ENCODE measurements at places on chromosomes 11 and 22. TPM values are rescaled to one million over a fixed set of nuclear protein-coding genes. Genes with fewer than 3 reads are reported as not detected.

LINC01488 gene
- total RNA-seq, result not detected

SLC22A8 gene
- total RNA-seq, result not detected

AHNAK gene
- 136 TPM for total RNA-seq

SCGB1C1 gene
- total RNA-seq, result not detected

OR5D16 gene
- total RNA-seq, result not detected

ZNF214 gene
- total RNA-seq, result 2.4 TPM

C11orf91 gene
- total RNA-seq, result not detected

GRCh38 chr11:67664213-67664585 lies 10.2 kb downstream of the ALDH3B2 start:
- peaks cover 5% of the 10 kb centered on the region for H3K27me3 ChIP-seq
- DNase-seq, result no peak
- H3K36me3 ChIP-seq, result no peaks in the 10 kb centered on the region
- H3K27ac ChIP-seq, result no peak overlapping the region
- H3K4me1 ChIP-seq, result no peaks in the 10 kb centered on the region

GRCh38 chr11:120173807-120174206 lies 35.9 kb upstream of the TRIM29 start:
- no peak overlapping the region for H3K27ac ChIP-seq
- H3K4me1 ChIP-seq, result no peaks in the 10 kb centered on the region
- peaks cover 4% of the 10 kb centered on the region for H3K36me3 ChIP-seq
- DNase-seq, result no peak
- no peak overlapping the region for H3K4me3 ChIP-seq
- peaks cover 19% of the 10 kb centered on the region for H3K27me3 ChIP-seq

DNA sequence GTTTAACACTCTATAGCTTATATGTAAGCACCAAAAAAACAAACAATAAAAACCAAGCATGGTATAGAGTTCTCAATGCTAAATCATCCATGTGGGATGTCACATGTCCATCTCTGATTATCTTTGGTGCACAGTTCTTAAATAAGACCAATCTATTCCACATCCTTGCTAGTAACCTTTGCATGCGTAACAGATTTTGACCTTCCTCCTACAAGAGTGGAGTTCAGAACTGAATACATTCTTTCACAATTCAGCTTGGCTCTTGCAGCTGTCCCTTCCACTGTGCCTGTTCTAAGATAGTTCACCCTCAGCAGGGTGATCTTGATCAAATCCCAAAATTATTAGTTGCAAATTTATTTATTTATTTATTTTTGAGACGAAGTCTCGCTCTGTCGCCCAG lies 21.1 kb downstream of the PRR14L start:
- H3K27ac ChIP-seq, result no peak overlapping the region
- H3K36me3 ChIP-seq, result peaks cover 15% of the 10 kb centered on the region
- H3K27me3 ChIP-seq, result no peaks in the 10 kb centered on the region
- no peak for DNase-seq
- no peaks in the 10 kb centered on the region for H3K4me1 ChIP-seq

DNA sequence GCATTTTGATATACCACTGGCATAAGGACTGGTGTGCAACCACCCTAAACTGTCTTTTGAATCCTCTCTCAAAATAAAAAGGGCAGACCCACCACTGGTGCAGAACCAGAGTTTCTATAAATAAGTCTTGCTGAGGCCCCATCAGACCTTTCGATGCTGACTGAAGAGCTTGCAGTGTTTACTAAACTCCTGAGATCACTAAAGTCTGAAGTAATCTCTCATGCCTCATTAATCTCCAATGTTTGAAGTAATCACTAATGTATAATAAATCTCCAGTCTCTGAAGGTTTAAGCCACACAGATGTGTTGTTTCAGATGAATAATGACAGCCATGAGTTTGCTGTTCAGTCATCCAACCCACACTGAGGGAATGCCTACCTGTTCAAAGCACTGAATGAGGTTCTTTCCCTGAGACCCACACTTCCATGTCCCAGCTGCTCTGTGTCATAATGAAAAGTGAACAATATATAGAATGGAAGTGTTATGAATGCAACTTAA lies 50.6 kb upstream of the DEUP1 start:
- no peaks in the 10 kb centered on the region for H3K36me3 ChIP-seq
- H3K4me1 ChIP-seq, result peaks cover 8% of the 10 kb centered on the region
- no peaks in the 10 kb centered on the region for H3K27me3 ChIP-seq
- H3K27ac ChIP-seq, result no peak overlapping the region

- no peak overlapping the region for H3K4me3 ChIP-seq
- no peak overlapping the region for H3K27ac ChIP-seq
- H3K27me3 ChIP-seq, result peaks cover 3% of the 10 kb centered on the region
- H3K36me3 ChIP-seq, result no peaks in the 10 kb centered on the region
- no peaks in the 10 kb centered on the region for H3K4me1 ChIP-seq
Measured at GRCh38 chr11:108975026-108975425, 310.2 kb downstream of the DDX10 start.

DNA sequence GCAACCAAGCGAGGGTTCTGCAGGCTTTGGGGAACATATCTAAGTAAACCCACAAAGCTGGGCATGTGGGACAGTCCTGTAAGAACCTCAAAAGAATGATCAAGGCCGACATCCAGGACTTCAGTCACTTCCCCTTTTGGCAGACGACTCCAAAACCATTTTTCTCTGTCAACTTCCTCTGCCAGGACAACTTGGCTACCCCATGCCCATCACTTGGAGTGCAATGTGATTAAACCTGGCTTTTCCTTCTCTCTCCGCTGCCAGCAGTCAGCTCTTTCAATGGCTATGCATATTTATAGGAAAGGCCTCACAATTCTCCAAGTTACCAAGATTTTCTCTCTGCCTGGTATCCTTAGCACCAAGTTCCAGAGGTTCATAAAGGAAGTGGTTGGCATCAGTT lies 78.9 kb downstream of the C11orf58 start:
- H3K27me3 ChIP-seq, result no peaks in the 10 kb centered on the region
- H3K36me3 ChIP-seq, result peaks cover 3% of the 10 kb centered on the region
- peaks cover 8% of the 10 kb centered on the region for H3K4me1 ChIP-seq
- no peak overlapping the region for H3K27ac ChIP-seq
- DNase-seq, result no peak

Measured in endothelial cell (in vitro differentiated cells).